NCI-H524 treated with DMSO at 0.1 percent for 48 hours (cell line): ENCODE measurements at places on chromosomes 5 and 9.

DNA sequence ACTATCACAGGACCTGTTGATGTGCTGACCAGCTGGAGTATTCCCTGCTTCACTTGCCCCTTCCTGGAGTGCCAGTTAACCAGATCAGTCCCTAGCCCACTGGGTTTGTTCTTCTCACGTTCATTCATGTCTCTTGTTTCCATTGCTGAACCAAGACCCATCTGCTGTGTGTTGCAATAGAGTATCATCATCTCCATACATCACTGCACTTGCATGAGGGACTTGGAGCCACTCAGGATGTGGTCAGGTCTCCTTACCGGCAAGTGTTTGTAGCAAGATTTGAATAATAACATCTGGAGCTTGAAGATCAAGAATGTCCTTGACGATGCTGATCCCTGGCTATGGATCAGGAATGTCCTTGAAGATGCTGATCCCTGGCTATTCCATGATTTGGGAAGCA, 358.6 kb downstream of the IRX1 start:
- DNase-seq = peak; percentile 67

DNA sequence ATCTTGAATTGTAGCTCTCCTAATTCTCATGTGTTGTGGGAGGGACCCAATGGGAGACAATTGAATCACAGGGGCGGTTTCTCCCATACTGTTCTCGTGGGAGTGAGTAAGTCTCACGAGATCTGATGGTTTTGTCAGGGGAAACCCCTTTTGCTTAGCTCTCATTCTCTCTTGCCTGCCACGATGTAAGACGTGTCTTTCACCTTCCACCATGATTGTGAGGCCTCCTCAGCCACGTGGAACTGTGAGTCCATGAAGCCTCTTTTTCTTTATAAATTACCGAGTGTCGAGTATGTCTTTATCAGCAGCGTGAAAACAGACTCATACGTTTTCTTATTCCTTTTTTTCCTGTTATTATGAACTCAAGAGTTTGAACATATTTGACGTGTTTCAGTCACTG, 39.1 kb downstream of the RETREG1 start:
- no peak for DNase-seq

DNA sequence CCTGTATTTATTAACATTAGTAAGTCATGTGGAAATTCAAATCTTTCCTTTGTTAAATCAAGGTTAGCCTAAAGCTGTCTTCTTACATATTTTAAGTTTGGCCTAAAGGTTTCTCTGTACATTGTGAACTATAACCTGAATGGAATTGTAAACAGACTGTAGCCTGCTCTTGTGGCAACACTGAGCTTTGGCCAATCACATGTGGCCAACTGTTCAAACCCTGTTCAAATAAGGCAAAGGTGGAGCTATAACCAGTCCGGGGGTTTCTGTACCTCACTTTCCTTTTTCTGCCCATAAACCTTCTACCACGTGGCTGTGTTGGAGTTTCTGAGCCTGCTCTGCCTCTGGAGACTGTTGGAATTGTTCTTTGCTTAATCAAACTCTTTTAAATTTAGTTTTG, 3.3 kb upstream of the HAPLN1 start:
- DNase-seq = no peak

DNA sequence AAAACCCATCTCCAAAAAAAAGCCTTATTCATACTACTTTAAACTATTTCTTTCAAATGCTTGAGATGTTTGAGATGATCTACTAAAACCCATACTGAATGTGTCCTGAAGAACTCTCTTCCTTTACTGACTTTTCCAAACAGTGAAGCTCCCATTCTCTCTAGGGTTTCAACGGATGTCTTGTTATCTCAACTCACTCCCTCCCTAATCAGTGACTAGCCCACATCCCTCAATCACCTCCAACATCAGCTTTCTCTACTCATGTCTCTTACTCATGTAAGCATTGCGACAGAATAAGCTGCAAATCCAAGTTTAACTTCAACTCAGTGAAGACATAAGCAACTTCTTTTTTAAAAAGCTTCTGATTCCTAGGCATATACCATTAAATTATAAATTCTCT, 42.1 kb downstream of the WDR41 start:
- DNase-seq = no peak

DNA sequence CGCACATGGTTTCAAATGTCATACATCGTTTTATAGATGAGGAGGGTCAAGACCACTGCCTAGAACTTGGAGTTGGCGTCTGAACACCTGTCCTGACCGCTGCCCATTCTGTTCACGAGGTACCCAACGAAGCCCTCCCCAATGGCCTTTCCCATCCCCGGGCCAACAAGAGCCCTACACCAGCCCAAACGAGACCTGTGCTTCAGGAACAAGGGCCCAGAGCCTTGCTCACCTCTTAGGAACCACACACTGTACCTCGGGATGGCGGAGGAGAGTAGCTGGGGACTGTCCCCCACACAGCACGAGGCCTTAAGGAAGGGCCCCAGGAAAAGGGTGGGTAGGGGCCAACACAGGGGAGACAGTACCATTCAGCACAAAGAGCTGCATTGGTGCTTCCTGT, 3.0 kb downstream of the SURF6 start:
- no peak for DNase-seq

- no peak for DNase-seq
These were observed 632 bp downstream of the UBAP1 start for GRCh38 chr9:34179213-34180136.

- no peak for DNase-seq
These were observed 17.6 kb downstream of the MEGF9 start for GRCh38 chr9:120696551-120697230.

DNA sequence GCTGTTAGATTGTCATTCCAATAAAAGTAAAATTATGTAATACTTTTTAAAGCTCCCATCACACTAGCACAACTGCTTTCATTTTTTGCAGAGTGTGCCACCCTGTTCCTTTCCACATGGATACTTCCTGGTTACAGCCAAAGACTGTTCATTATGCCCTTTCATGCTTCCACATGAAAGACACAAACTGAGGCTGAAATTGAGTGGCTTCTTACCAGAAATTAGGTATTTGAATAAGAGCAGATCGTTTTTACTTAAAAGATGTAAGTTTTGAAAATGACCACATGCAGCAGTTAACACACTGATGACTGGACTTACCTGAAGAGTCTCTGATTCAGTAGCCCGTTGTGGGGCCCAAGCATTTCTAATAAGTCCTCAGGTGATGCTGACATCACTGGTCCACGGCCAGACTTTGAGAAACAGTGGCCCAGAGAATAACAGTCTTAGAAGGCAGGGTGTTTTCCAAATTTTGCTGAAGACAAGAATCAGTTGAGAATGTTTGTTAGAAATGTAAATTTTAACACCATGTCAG, 187.6 kb upstream of the DMRT1 start:
- DNase-seq = no peak
